ENCODE measurements at places on chromosomes 2 and 18. TPM values are rescaled to one million over a fixed set of nuclear protein-coding genes. Genes with fewer than 3 reads are reported as not detected.

The FOXI3 gene
- not detected for total RNA-seq

The FSIP2 gene
- total RNA-seq: 0.73 TPM

The ATP6V1B1 gene
- 0.76 TPM for total RNA-seq

The GPAT2 gene
- total RNA-seq: 2.8 TPM

DNA sequence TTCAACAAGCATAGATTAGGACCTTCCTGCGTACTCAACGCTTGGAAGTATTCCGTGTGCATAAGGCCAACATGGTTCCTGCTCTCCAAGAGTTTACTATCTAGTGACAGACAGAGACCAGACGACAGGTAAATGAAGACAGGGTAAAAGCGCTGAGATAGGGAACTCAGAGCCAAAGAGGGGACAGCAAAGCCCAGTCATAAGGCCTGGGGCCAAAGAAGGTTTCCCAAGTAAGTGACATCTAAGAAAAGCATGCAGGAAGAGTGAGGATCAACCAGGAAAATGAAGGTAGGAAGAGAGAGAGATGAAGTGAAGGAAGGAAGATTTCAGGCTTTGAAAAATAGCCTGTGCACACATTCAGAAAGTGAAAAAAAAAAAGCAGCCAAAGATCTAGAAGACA, 76.9 kb upstream of the CDH20 start:
- no peak for DNase-seq

GRCh38 chr2:205056151-205056561, 510.9 kb downstream of the PARD3B start:
- no peak for DNase-seq

DNA sequence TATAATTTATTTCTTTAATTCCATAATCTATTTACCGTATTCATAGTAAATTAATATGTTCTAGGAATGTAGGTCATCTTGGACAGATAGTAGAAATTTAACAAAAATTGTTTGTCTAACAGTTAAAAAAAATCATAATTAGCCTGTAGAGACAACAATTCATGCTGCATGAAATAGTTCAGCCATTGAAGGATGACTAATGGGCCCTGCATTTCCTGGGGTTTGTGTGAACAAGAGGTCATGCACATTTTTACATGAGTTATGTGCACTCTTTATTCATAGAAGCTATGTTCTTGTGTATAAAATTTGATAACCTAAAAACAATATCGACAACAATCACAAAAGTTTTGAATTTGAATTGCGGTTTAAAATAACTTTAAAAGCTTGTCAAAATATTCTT, 1663.6 kb downstream of the SUCLG1 start:
- DNase-seq: no peak

DNA sequence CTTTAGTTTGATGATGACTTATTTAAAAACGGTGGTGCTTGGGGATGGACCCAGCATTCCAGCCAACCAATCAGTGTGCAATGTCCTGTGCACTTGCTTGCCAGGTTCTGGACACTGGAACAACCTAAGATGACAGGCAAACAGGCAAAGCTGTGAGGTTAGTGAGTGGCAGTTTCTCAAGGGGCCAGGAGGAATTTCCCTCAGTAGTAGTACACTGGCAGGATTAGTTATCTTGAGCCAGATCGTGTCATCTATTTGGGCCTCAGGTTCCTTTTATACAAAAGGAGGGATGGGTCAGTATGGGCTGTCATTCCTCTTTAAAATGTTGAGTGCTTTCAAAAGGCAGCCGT, 26.6 kb downstream of the MAP4K4 start:
- DNase-seq: no peak

GRCh38 chr2:72149556-72150156, 2.0 kb upstream of the CYP26B1 start:
- DNase-seq: no peak

DNA sequence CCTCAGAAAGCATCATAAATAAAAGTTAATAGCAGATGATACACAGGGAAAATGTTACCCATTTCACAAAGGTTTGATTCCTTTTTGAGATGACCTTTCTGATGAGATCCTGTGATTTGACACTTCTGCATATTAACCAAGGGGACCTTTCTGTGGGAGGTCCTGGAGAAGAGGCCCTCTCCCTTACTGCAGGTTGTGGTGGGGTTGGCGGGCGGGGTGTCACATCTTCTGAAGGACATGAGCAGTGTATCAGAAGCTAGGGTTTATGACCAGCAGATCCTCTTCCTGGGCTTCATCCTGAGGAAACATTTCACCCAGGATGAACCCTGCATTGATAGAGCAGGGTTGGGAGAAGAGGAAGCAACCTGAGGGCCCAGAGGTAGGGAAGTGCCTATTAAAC, 37.2 kb upstream of the SCLY start:
- no peak for DNase-seq

- DNase-seq: no peak
Observed at GRCh38 chr18:42925036-42925435, 190.4 kb downstream of the RIT2 start.

GRCh38 chr18:36624451-36625167, 204.2 kb downstream of the TPGS2 start:
- DNase-seq: no peak

GRCh38 chr2:120787111-120787821, 51.6 kb downstream of the GLI2 start:
- no peak for DNase-seq

DNA sequence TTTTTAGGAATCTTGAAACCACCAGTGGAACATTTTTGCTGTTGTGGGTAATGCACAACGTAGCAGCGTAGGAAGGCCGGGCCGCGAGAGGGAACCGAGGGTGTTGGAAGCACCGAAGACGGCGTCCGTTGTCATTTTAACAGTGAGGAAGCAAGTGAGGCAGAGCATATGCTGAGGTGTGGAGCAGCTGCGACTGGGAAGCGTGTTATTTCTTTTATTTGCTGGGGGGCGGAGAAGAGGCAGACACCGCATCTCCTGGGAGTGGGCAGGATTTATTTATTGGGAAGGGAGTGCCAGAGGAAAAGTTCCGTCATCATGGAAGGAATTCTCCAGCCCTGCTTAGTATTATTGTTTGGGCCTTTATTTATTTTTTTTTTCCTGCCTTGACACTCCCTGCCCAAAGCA, 232.8 kb downstream of the KLHL29 start:
- DNase-seq: no peak

DNA sequence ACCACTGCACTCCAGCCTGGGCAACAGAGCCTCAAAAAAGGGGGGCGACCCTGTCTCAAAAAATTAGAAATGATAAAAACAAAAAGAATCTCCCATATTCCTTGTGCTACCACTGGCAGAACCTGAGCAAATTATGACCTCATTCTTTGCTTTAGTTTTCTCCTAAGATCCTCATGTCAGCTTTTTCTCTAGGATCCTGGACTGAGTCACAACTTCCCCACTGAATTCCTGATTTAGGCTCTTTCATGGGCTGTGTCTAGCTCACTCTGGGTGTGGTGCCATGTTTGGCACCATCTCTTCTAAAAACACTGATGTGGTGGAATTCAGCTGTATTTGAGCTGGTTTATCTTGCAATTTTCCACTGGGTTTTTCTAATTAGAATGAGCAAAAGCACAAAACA, 37.1 kb downstream of the EXOC6B start:
- no peak for DNase-seq

GRCh38 chr2:187544371-187545080, 9.7 kb downstream of the TFPI start:
- DNase-seq: no peak

GRCh38 chr2:29662861-29663260, 258.5 kb downstream of the ALK start:
- no peak for DNase-seq

GRCh38 chr2:158746488-158746887, 48.6 kb upstream of the DAPL1 start:
- DNase-seq: no peak

DNA sequence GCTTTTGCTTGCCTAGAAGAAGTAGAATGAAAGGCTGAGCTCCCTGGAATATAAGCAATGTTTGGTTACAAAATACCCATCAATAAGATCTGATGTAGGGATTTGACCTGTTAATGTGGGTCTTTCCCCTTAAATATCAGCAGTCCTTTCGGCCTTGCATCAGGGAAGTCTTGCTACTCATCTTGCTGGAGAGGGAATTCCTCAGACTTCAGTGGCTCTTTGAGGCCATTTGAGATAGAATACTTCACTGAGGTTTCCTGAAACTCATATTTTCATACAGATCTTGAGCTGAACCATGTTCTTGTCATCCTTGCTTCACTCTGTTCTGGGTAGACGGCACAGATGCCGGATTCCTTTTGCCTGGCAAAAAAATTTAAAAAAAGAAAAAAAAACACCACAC, 3.9 kb downstream of the TWIST2 start:
- no peak for DNase-seq

GRCh38 chr2:186573531-186573930, 16.3 kb upstream of the ITGAV start:
- DNase-seq: no peak

DNA sequence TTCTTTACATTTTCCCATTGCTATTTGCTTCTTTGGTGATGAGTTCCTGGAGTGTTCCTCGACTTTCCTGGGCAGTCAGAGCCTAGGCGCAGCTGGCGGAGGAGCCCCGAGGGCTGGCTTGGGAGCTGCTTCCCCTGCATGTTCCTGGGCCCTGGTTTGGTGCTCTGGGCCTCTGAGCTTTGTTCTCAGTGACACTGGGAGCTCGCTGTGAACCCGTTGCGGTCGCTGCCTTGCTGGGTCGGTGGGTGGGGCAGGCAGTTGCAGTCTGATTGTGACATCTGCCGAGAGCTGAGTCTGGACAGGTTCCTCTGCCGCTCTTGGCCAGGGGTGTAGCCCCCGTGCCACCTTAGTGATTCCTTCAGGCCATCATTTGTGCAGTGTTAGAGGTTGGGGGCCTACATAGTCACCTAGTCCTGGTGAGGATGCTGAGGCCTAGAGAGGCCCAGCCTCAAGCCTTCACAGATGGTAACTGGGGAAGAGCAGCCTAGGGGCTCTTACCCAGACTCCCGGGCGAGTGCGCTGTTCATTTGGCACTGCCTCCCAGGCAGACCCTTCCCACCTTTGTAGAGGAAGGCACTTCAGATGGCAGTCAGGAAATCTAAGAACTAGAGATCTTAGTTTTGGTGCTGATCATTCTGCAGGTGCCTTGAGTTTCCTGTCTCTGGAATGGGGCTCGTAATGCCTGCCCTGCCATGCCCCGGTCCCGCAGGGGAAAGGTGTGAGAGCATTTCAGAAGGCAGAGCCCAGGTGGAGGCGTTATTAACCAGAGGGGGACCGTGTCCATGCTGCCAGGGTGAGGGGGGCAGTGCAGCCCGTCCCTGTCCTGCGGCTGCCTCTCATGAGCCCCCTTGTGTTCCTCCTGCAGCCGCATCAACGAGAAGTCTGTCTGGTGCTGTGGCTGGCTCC, 8.4 kb downstream of the ASB1 start:
- no peak for DNase-seq

- DNase-seq: no peak
Observed at GRCh38 chr2:32258242-32258641, 6.4 kb downstream of the NLRC4 start.

DNA sequence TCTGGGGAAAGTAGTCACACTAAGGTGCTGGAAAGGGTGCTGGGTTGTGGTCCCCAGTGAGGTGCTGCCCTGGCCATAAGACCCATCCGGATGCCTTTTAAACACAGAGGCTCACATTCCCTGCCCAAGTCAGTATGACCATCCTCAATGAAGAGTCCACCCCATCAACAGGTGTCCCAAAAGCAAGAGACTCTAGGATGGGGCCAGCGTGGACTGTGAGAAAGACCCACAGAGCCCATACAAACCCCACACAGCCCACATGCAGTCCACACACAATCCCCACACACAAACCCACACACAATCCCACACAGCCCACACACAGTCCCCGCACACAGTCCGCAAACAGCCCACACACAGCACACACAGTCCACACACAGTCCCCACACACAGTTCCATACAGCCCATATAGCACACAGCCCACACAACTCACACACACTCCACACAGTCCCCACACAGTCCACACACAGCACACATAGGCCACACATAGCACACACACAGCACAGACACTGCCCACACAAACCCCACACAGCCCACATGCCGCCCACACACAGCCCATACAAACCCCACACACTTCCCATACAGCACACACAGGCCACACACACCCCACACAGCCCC, 241.4 kb upstream of the SALL3 start:
- DNase-seq: no peak

- no peak for DNase-seq
Observed at GRCh38 chr2:176205126-176205525, 16.7 kb downstream of the HOXD1 start.

DNA sequence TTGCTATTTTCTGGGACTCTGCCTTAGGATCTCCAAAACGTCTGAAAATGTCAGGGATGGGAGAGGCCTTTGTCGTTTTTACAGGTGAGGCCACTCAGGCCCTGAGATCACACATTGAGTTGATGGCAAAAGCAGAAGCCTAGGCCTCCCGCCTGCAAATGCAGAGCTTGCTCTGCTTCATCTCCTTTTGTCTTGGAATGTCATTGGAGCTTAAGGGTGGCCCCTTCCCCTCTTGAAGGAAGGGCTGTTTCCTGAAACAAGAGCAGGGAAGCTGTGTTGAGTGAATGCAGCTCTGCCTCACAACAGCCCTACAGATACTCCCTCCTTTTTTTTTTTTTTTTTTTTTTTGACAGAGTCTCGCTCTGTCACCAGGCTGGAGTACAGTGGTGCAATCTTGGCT, 123.5 kb downstream of the GLI2 start:
- DNase-seq: no peak

DNA sequence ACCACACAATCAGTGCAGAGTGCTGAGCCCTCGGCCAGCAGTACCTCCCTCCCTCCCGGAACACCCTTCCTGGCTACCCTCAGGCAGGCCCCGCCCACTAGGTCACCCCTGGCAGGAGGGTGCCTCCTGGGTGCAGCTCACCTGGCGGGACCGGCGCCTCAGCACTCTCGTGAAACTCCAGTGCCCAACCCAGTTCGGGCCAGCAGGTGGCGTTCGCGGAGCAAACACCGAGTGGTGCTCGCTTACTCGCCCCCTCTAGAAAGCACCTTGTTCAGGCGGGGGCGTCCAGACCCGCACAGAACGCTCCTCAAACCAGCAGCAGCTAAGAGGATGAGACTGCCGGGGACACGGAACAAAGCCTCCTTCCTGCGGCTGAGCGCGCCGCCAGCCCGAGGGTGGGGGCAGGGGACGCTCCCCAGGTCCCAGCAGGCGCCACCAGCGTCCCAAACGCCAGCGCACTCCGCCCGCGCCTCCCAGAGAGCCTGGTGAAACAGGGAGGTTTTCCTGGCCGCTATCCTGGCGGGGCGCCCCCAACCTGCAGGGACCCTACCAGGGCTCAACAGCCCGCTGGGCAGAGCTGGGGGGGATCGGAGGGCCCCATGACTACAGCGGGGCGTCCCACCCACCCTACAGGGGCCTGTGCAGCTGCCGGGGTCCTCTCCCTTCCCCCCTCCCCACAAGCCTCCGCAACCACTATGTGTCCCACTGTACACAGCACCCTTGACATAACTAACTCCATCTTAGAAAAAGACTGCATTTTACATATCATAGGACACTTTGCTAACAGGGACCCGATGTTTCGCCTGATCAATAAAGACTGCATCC, 44.7 kb downstream of the MRPS5 start:
- peak; percentile 91 for DNase-seq

- no peak for DNase-seq
Observed at GRCh38 chr18:63844254-63844653, 43.3 kb upstream of the SERPINB2 start.

GRCh38 chr2:160813506-160813858, 319.9 kb upstream of the RBMS1 start:
- no peak for DNase-seq
